ENCODE measurements at places on chromosomes 7 and 10.

DNA sequence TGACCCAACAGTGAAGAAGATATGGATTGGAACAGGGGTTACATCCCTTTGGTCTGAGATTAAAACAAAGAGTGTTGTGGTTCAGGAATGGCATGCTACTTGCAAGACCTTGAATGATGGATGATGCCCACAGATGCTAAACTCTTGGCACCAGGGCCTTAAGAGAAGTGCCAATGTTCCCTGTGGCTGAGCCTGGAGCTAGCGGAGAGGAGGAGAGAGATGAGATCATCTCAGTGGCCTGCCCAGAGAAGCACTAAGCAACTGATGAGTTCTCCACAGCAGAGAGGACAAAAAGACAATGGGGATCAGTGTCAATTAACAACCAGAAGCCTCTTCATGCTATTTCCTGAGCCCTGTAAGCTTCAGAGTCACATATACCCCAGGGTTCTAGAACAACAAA, 97.8 kb downstream of the ELAPOR2 start:
- DNase-seq = no peak

DNA sequence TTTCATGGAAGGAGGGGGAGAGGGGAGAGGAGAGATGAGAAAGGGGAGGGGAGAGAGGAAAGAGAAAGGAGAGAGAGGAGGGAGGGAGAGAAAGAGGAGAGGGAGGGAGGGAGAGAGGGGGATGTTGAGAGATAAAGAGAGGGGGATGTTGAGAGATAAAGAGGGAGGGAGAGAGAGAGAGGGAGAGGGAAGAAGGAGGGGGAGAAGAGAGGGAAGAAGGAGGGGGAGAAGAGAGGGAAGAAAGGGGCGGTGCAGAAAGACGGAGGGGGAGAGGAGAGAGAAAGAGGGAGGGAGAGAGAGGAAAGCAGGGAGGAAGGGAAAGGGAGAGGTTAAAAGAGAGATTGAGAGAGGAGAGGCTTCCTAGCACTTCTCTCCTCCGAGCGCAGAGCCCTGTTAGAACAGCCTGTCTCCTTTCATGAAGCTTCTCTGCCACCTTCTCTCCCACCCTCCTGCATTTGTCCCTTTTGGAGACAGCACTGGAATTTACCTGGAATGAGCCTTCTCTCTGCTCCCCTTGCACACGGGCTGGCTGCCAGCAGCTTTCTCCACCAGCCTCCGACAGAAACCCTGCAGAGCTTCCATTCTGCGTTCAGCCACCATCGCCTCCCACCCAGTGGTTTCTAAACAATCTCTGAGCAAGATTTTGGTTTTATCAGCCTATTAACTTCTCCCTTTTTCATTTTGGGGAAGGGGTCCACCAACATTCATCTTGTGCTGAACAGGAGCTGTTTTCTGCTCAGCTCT, 74.0 kb upstream of the CARD11 start:
- no peak for DNase-seq

DNA sequence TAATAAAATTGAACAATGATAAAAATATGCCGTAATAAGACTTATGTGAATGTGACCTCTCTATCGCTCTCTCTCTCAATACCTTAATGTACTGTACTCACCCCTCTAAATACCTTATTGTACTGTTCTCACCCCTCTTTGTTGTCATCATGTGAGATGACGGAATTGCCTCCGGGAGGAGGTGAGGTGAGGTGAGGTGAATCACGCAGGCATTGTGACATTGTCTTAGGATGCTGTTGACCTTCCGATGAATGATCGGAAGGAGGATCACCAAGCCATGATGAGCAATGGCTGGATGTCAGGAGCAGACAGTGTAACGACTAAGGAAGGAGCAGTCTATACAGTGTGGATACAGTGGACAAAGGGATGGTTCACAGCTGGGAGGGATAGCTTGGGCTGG, 87.4 kb upstream of the FAM20C start:
- no peak for DNase-seq

- no peak for DNase-seq
Measured at GRCh38 chr10:106226828-106227227, 937.7 kb downstream of the SORCS1 start.

DNA sequence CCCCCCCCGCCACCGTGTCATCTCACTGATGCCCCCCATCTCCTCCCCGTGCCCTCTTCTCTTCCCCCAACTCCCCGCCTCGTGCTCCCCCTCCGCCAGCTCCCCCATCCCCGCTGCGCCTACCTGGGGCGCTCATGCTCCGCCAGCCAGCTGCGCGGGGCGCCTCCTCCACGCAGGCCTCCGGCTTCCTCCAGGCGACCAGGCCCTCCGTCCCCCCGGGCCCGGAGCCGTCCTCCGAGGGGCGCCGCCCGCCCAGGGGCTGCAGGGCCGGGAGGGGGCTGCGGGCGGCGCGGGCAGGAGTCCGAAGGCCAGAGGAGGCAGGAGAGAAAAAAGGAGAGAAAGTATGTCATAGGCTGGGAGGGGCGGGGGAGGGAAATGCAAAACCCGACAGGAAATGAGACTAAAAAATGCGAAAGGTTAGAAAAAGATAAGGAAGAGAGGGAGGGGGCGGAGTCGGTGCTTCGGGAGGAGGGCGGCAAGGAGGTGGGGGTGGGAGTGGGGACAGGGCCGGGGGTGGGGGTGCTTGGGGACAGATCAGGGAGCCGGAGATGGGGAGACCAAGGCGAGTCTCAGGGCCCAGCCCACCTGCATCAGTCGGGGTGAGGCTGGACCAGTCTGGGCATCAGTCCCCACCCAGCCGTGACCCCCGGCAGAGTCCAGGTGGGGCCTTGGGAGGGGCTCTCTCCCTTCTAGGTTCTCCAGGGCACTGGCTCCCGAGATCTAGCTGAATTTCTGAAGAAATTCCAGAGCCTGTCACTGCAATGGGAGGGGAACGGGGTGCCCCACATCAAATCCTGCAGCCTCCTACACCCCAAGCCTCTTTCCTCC, at the start of gene CARD11:
Gene CARD11 (minus strand): TSS at position 324 of the 828 bp plus-strand sequence. CDS start 85,361 bp downstream, outside the sequence.
- no peak for DNase-seq

GRCh38 chr10:25278180-25278579, 103.4 kb downstream of the GPR158 start:
- DNase-seq = no peak

DNA sequence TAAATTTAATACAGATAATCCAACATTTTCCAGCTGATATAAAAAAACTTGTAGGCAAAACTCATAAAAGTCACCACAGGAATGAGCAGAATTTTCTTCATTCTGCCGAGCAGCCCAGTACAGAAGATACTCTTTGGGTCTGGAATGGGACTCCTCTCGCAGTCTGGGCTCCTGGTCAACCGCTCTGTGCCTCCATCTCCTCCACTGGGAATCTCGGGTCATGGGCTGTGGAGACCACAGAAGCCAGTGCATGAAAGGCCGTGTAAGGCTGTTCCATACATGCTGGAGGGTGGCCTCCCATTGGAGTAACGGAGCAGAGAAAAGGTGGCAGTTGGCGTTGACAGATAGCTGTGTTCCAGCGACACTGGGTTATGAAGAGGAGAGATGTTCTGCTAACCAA, 616.4 kb upstream of the MGMT start:
- no peak for DNase-seq

DNA sequence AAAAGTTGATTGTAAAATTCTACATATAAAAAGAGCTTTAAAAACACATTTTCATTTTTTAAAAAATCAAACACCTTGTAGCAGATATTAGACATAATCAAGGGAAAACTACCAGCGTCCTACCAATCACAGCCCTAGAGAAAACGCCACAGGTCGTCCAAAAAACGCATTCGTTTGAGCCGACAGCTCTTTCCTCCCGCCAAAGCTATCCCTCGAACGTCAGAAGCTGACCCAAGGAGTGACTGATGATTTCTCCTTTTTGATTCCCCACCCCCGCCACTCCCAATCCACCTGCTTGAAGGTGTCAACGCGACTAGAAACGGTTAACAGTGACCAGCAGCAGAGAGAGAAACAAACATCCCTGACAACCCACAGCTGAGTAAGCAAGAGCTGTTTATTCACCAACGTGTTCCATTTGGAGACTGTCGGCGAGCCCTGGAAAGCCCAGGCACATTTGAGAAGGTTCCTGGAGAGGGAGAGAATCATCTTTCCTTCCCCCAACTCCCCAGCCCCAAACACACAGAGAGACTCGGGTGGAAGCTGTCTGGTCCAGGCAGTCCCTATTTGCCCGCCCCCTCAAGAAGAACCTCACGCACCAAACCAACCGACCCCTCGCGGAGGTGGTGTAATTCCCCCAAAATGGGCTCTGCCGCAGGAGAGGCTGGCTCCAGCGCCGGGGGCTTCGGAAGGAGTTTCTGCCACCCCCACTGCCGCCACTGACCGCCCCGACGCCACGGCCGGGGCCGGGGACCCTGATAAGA, 622 bp downstream of the CPEB3 start:
- DNase-seq = peak; percentile 49

GRCh38 chr7:83574616-83575015, 74.3 kb downstream of the SEMA3E start:
- no peak for DNase-seq

DNA sequence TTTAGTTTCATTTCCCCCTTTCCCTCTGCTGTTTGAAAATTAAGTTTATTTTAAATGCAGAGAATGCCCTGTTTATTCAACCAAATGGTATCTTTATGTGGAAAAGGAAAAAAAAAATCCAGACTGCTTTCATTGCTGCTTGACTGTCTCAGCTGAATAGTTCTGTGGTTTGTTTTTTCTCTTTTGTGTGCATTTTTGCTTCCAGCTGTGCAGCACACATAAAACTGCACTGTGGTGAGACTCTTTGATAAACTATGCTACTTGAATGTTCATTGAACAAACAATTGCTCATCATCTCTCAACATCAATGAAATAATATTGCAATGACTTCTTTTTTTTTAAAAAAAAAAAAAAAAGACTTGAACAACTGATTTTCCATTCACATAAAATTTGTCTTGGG, 78.6 kb upstream of the GLI3 start:
- peak; percentile 1 for DNase-seq

DNA sequence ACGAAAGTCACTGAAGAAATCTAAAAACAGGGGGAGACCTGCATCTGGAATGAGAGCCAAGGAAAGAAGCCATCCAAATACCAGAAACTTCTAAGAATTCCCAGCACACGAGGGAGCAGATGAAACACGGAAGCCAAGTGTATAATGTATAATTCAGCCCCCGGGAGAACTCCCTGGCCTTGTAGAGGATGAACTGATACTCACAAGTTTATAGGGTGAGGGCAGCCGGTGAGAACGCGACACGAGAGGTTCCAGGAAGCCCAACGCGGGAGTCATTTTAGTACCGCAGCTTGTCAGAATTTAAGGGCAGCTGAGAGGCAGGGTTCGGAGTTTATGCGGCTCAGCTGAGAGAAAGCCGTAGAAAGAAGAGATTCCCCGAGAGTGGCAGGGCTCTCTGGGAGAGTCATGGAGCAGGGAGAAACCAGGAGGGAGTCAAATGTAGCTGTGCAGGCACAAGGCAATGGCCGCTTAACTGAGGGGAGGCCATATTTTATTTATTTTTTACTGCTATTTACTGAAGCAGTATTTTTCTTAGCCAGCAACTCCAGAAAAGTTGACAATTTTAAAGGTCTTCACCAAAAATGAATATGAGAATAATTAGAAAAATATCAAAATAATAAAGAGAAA, 164.0 kb downstream of the NPSR1 start:
- DNase-seq = no peak

- DNase-seq = no peak
Measured at GRCh38 chr7:149253665-149254064, 8.3 kb upstream of the ZNF783 start.

DNA sequence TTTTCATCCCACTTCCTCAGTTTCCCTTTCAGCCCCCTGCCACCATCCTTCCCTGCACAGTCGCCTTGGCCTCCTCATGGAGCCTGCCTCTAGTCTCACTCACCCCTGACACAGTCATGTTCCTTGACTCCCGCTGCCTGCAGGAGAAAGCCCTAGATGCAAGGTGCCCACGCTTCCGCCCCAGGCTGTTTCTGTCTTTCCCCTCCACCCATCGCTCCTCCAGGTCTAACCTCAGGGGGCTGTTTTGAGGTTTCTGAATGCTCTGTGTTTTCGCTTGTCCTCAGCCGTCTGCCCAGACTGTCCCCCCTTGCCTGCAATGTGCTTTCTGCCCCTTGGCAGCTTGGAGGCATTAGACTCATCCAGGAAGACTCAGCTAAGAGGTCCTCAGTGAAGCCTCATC, 89.9 kb downstream of the EMX2 start:
- no peak for DNase-seq

GRCh38 chr10:33509231-33509831, 174.9 kb upstream of the NRP1 start:
- DNase-seq = peak; percentile 84

GRCh38 chr7:43294080-43294630, 181.7 kb downstream of the HECW1 start:
- DNase-seq = peak; percentile 78

DNA sequence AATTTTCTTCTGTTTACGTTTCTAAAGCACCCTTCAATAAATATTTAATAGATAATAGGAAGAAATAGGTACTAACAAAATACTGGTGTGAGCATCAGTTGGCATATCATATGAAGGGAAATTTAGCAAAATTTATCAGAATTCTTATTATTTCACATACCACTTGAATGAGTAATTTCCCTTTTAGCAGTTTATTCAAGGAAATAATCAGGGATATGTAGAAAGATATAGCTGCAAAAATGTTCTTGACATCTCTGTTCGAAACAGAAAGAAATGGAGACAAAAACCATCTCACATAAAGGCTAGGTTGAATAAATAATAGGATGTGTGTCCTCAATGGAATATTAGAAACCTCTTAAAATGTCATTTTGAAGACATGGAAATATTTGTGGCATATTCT, 35.8 kb upstream of the PIP4K2A start:
- peak; percentile 5 for DNase-seq
